ENCODE measurements at places on chromosomes 7 and 10. TPM values are rescaled to one million over a fixed set of nuclear protein-coding genes. Genes with fewer than 3 reads are reported as not detected.

- DNase-seq, result no peak
Observed at GRCh38 chr7:2008101-2008935, 224.4 kb downstream of the MAD1L1 start.

DNA sequence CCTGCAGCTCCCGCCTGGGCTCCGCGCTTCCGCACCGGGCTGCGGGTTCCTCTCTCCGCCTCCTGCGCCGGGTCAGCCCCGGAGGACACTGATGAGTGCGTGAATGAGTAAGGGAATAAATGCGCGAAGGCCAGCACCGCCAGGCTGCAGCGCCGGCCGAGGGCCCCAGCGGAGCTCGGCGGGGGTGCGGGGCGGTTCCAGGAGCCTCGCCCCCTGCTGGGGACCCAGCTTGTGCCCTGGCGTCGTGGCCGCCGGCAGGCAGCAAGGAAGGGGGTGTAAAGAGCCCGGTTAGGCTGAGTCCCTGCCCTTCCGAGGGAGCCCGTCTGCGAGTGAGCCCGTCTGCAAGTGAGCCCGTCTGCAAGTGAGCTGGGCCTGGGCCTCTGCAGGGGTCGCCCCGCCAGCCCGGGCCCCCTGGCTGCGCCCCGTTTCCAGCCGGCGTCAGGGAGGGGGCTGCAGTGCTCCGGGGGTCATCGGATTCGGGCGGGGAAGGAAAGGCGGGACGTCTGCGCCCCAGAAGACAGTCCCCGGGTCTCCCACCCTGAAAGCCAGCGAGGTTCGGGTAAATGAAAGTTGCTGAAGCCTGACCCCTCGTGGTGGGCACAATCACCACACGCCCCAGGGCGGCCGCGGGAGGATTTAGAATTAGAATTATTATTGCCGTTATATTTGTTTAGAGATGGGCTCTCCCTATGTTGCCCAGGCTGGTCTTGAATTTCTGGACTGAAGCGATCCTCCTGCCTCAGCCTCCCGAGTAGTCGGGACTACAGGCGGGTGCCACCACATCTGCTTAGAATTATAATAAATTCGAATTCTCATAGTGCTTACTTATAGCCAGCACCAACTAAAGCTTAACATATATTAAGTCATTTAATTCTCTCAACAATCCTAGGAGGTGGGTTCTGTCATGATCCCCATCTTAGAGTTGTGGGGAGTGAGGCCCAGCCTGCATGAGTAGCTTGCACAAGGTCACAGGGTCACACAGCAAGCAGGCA lies 8.6 kb upstream of the CRYGN start:
- DNase-seq, result peak; percentile 36

DNA sequence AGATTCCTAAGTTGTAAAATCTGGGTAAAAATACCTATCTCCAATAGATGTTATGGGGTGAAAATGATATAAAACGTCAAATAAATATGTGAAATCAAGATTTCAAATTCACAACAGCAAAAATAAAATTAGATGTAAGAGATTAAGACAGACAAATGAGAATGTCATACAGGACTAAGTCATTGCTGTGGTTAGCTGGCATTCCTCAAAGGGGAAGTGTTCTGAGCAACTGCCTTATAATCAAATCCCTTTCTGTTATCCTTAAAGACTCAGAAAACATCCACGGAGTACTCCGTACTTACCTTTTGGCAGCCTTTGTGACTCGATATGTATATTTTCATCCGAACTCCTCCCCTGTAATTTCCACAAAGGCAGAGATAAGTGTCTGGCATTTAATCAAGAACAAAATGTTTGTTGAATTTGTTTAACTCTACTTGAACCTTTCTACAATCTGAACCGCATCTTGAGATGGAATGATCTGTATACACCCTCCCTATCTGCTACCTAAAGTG lies 559.6 kb downstream of the GATA3 start:
- no peak for DNase-seq

GRCh38 chr7:139079861-139080260 lies 29.7 kb downstream of the ZC3HAV1 start:
- DNase-seq, result no peak

GRCh38 chr10:14040787-14041631 lies 289.7 kb downstream of the FRMD4A start:
- no peak for DNase-seq

- DNase-seq, result no peak
Observed at GRCh38 chr7:158357898-158358821, 229.5 kb downstream of the PTPRN2 start.

DNA sequence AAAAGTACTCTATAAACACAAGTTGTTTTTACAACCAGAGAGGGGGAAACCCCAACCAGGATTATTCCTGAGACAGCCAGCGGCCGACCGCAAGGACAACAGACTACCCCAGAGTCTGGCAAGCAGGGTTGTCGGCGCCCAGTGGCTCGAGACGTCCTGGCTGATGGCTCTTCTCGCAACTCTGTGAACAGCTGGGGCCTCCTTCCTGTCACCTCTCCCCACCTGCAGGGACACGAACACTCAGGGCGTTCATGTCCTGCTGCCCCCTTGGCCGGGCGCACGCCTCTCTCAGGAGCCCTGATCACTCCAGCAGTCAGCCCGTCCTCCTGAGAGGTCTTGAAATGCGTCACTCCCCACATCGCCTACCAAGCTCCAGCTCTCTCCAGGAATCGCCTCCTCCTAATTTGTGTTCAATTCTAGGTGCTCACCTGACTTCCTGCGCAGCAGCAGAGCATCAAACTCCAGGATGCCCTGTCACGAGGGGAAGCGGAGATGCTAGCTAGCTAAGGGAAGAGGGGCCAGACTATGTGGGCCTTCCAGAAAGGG lies 66.4 kb upstream of the TNRC18 start:
- DNase-seq, result no peak

VAX1 gene
- not detected for total RNA-seq

- DNase-seq, result no peak
Observed at GRCh38 chr7:64787295-64787694, 6.9 kb upstream of the ZNF138 start.

- no peak for DNase-seq
Observed at GRCh38 chr7:34064519-34065158, 159.3 kb downstream of the BMPER start.

DNA sequence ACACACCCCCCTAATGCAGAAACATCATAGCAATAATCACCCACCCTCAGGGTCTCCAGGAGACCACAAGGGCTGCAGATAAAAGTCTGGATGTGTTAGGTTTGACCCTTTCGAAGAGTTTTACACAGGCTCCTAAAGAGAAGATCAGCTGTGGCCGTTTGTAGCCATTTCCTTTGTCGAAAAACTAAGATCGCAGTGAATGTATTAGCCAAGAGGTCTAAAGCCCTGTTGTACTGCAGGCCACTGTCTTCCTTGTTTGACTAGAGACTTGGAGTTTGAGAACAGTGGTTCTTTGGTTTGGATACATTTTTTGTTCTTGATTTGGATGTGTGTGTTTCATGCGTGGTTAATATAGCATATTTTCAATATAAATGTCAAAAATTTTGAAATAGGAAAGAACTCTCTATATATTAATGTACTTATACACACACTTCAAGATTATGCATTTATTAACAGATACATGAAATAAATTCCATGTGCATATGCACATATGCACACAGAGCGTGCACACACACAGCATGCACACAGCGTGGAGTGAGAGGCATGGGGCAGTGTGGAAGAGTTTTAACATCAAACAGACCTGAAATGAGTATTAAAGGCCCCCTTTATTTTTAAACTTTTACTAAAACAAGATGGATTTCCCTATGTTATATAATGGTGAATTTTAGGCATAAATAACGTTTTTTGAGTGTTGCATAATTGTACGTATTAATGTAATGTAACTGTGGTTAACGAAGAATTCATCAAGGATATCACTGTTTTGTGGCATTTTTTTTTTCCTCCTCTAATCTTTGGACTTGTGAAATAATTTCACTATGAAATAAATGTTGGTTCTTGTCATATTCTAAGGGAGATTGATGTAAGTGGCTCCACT lies 2.2 kb downstream of the IKZF1 start:
- DNase-seq, result no peak

PAX2 gene
- total RNA-seq, result not detected

- DNase-seq, result no peak
Observed at GRCh38 chr10:132541129-132541528, 3.5 kb downstream of the INPP5A start.

DNA sequence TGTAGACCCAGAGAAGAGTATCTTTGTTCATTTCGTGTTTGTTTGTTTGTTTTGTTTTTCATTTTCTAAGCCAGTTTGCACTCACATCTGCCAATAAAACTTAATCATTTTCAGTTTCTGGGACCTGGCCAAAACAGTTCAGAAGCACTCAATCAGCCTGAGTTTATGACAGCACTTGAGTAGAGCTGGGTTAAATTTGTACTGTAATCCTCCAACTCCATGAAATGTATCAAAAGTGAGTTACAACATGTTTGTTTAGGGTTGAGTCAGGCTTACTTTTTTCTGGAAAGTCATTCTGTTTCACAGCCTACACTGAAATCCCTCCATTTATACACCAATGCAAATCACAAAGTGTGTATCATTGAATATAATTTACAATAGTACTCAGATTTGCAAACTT lies 91.9 kb downstream of the ZWINT start:
- no peak for DNase-seq

- DNase-seq, result no peak
Observed at GRCh38 chr7:112009081-112009480, 197.1 kb downstream of the DOCK4 start.

TSPAN33 gene
- 7.0 TPM for total RNA-seq

GRCh38 chr7:2105280-2105679 lies 127.5 kb downstream of the MAD1L1 start:
- DNase-seq, result no peak

DNA sequence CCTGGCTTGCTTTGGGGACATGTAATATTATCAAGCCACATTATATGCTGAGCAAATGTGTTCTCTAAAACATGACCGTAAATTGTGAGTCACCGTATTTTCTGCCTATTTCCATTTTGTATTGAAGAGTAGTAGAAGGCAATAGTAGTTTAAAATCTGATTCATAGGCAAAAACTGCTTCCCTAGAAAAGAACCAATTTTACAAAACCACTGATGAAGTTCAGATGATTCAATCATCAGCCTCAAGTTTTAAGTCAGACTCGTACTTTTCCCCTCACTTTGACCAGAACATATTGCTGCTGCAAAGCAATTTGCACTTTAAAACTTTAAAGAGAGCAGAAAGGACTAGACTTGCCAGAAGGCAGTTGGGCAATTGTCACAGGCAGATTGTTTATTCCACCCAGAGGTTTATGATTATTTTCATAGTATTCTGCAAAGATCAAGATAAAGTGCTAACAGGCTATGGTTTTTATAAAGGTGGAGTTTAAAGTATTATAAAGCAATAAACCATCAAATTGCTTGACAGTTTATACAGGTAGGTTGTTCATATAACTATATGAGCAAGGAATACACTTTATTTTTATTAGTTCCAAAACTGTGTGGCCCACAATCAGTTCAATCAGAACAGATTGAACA lies 168.2 kb downstream of the ETV1 start:
- no peak for DNase-seq

- DNase-seq, result no peak
Observed at GRCh38 chr7:139543801-139544603, 20.5 kb downstream of the CLEC2L start.

GRCh38 chr7:157018997-157019608 lies 8.6 kb upstream of the MNX1 start:
- DNase-seq, result no peak

GRCh38 chr10:101097881-101098280 lies 33.2 kb upstream of the TLX1 start:
- DNase-seq, result no peak

GRCh38 chr7:117949232-117949631 lies 76.0 kb upstream of the CTTNBP2 start:
- no peak for DNase-seq

GRCh38 chr10:86446987-86447386 lies 74.6 kb downstream of the WAPL start:
- DNase-seq, result no peak

DNA sequence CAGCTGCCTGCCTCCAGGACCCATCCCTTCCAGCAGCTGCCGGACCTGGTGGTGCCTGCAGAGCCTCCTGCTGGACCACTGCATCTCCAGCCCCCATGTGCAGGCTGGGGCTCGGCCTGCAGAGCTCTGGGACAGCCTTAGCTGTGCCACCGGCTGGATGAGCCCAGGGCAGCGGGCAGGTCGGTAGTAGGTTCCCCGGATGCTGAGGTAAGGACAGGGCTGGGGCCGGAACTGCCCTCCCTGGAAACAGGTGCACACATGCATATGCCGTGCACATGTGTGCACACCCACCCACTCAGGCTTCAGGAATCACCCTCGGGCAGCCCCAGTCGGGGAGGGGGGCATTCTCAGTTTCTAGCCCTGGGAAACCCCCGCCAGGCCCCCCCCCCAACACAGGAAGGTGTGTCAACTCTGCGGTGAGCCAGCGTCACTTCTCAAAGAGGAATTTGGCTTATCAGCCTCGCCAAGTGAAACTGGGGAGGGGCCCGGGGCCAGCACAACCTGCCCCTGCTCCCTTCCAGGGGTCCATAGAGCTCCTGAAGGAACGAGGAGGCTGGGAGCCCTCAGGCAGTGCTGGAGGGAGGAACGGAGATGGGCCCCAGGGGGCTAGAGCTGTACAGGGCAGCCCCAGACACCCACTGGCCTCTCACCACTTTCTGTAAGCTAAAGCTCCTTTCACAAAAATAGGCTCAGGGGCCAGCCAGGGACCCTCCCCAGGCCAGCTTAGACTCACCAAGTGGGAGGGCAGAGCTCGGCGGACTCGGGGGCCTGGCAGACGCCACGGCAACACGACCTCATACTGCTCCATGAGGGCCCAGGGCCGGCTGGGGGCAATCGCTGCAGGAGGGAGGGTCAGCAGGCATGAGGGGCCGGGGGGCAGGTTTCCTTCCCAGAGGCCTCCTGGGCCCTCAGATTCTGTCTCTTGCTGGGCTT lies 1.7 kb downstream of the ADAM8 start:
- DNase-seq, result no peak

DNA sequence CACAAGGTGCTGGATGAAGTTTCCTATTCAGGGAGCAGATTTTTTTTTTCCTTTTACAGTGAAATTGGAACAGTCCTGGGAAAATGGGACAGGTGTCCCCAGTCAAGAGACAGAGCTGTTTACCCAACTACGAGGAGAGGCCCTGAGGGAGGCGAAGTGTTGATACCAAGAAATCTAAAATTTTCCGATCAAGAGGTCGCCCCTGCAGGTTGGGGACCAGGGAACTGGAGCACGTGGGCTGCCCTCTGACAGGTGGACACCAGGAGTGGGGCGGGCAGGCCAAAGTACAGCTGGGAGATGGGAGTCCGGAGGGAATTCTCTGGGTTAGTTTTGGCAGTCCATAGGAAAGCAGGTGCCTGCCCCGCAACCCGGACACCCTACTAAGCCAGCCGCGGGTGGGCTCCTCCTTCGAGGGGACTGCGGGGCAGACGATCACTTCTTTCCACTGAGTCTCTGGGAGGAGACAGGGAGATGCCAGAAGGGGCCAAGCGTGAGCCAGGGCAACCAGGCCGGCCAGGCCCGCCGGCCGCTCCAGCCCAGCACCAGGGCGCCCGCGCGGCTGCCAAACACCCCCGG lies 965 bp upstream of the CAMK1D start:
- no peak for DNase-seq

GRCh38 chr10:85168243-85168642 lies 839.9 kb downstream of the CCSER2 start:
- no peak for DNase-seq

AGBL3 gene
- 0.40 TPM for total RNA-seq

Data from MG63 (cell line).